ENCODE measurements at places on chromosomes 3 and 15.
A peak's percentile ranks its signal among the peaks of the same experiment; 100 is the strongest.

DNA sequence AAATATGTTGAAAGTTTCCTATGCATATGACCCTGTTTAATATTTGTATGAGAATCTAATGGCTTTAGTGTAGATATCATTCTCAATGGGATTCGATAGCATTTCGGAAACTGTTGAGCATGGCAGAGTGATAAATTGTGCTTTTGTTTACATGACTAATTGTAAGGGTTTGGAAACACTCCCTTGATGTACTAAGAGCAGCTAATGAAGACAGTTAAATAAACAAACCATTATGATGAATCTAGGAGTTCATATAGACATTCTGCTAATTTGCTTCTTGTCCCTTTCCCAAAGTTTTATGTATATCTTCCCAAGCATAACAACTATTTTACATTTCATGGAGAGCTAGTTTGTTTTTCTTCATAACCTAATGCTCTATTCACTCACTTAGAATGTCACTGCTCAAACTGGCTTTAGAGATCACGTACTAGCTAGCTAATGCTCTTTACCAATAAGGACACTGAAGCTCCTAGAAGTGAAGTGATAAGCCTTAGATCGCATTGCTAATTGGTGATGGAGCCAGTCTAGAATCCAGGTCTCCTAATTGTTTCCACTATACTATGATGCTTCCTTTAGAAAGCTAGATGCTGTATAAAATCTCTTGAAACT lies 140.8 kb downstream of the TP63 start:
- no peak for DNase-seq

DNA sequence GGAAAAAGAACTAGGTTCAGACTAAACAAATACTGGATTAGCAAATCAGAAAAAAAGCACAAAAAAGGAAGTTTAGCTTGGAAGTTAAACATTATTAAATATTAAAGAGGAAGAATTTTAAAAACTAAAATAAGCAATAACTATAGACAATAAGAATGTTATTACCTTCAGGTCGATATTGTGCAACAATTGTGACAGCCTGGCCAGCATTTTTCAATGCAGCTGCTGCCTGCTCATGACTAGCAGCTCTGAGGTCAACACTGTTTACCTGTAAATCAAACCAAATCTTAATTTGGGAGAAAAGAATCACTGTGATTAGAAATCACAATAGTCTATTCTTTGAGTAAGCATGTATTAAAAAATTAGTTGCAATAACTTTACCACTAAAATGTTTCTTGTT lies 75.1 kb upstream of the MELTF start:
- DNase-seq = no peak

DNA sequence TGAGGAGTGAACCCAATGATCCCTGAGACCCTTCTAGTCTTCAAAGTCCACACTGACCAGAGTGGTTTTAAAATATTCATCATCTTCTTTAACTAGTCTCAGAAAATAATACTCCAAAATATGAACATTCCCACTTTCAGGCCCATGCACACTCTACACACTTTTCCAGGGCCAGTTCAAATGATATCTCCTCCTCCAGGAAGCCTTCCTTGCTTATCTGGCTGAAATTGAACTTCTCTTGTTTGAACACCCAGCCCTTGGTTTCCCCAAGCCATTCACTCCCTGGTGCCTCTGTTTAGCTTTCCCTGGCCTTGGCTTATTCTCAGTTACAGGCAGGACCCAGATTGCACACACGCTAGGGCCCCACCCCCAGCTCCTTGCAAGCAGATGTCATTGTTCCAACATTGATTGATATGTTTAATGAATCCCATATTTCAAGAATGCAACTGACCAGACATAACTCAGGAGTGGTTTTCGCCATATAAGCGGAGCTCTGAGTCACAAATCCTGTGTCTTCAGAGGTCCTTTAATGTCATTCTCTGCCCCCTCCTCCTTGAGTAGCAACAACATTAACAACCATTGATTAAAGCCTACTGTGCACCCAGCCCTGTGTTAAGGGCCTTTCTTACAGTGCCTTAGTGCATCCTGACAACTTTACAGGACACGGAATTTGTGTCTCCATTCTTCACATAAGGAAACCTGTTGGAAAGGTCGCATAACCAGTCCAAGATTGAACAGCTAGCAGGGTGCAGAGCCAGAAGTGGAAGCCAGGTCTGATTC lies 2.1 kb downstream of the ITGA11 start:
- DNase-seq = no peak

DNA sequence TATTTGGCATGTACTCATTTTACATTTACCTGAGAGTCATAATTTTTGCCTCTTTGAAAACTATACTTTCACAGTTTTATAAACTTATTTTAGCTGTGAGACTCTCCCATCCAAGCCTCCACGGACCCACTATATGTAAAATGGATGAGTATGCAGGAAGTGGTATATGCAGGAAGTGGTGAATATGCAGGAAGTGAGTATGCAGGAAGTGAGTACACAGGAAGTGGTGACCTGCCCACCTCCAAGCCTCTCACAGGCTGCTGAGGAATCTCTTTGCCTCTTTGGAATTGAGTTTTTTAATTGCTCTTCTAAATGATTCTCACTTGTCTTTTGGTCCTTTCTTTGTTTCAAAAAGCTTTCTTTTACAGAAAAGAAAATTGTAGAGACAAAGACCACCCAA lies 85.2 kb downstream of the KBTBD8 start:
- no peak for DNase-seq

DNA sequence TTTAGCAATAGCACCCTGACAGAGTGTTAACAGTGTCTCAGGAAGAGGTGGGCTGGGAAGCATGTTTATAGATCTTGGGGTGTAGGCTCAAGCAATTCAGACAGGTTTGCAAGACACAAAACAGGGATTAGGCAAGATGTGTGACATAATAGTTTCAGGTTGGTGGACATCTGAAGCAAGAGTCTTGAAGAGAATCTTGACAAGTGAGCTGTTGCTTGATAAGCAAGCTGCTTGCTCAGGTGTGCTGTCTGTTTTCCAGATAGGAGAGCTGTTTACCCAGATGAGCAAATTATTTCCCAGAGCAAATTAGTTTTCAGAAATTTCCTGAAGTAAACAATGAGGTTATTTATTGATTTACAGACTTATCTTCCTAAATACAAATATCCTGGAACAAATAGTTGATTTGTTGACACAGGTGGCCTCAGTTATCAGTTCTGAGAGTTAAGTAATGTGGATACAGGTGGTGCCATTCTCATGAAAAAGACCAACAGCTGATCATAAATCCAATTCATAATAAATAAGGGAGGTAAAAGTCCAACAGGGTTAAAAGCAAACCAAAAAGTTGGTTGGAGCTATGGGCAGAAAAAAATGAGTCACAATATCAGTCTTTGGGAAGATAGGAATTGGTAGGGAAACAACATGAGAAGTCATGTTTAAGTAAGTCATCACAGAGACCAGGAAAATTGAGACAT lies 437.3 kb downstream of the TBL1XR1 start:
- DNase-seq = no peak

GRCh38 chr15:74408815-74409214 lies 24.9 kb downstream of the SEMA7A start:
- DNase-seq = no peak

- no peak for DNase-seq
Observed at GRCh38 chr15:26883466-26883865, 16.6 kb downstream of the GABRA5 start.

DNA sequence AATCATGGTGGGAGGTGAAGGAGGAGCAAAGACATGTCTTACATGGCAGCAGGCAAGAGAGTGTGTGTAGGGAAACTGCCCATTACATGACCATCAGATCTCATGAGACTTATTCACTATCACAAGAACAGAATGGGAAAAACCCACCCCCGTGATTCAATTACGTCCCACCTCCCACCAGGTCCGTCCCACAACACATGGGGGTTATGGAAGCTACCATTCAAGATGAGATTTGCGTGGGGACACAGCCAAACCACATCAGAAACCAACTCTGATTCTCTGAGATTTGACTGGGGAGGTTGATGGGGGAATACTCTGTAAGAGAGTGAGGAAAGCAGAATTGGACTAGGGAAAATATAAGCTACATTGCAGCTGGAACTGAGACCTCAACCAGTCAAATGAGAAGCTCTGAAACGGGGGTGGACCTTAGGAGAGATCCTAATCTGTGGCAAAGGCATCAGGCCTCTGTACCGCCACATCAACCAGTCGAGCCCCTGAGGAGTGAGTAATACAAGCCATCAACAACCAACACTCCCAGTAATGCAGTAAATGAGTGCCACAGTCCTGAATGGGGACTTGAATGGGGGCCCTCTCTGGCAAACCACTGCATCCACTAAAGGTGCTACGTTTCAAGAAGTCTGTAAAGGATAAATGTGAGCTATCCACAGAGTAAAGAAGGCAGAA lies 207.9 kb upstream of the GADL1 start:
- DNase-seq = no peak

- no peak for DNase-seq
Observed at GRCh38 chr15:83610901-83611685, 42.8 kb upstream of the ADAMTSL3 start.

- no peak for DNase-seq
Observed at GRCh38 chr15:99604865-99605264, 39.1 kb downstream of the MEF2A start.

DNA sequence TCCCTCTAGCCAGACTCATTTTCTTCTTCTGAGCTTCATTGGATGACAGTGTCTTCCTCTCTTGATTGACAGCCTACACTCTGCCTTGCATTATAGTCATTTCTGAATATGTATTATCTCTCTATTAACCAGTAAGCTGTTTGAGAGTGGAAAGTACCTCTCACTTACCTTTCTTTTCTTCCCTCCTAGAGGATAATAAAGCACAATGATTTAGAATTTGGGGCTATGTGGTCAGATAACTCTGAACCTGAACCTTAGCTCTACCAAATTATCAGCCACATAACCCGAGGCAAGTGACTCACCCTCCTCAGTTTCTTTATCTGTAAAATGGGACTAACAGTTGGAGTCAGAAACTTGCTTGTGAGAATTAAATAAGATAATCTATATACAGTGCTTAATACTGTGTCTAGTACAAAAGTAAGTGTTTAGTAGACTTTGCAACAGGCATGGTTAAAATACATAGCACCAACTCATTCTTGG lies 331.8 kb upstream of the TBL1XR1 start:
- DNase-seq = no peak

DNA sequence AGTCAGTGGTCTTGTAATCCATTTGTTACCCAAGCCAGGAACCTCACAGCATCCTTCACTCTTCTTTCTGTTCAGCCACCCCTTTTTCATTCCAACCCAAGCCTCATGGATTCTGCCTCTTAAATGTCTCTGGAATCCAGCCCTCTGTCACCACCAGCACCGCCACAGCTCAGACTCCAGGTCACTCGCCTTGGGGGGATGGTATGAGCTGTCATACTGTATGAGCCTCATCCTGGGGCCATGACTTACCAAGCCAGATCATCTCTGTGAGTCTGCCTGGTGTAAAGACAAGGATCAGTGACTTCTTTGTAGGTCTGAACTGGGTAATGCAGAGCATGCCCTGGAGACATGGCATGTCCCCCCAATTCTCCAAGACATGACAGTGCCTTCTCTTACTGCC lies 79.6 kb downstream of the PGPEP1L start:
- DNase-seq = no peak

DNA sequence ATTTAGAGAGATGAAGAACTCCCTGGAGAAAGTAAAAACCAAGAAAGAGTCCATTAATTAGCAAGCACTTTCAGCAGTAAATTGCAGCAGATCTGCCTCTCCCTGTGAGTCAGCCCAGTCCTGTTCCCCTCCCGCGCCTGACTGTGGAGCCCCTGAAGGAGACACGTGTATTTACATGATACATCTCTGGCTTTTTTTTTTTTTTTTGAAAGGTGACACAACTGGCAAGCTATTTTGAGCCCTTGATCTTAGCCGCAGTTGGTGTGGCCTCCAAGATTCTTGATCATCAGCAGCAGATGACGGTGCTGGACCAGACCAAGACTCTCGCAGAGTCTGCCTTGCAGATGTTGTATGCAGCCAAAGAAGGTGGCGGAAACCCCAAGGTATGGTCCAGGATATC lies 271.8 kb upstream of the TPM1 start:
- DNase-seq = peak; percentile 91

GRCh38 chr3:95311272-95311671 lies 1248.4 kb downstream of the NSUN3 start:
- DNase-seq = no peak

DNA sequence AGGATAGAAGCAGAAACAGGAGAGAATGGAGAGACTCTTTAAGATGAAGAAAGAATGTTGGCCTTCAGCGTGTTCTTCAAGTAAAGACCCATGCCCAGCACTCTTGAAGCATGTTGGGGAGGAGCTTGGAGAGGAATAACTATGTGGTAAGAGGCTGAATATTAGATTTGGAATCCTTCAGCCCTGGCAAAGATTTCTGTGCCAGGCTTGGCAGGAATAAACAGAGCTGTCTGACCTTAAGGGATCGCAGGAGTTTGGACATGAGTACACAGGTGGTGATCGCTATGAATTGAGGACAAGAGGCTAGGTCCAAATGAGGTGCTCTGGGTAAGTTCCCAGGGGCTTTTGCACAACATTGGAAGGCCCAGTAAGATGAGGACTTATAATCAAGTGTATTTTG lies 132.6 kb upstream of the TBL1XR1 start:
- no peak for DNase-seq

DNA sequence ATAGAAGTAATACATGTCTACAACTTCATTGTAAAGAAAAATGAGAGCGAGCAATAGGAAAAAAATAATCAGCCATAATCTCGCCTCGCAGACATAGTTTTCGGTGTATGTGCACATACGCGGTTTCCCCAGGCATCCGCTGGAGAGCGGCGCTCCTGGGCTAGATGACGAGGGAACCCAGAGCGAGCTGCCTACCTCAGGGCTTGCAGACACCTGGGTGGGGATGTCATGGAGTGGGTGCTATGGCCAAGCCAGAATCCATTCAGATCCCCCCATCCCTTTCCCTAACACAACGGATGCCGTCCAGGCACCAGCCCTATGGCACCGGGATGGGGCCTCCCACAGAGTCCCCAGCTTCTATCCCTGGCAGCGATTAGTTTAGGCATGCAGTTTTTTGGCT lies 4.5 kb upstream of the CFAP100 start:
- DNase-seq = no peak

- peak; percentile 33 for DNase-seq
Observed at GRCh38 chr3:134092208-134092701, 62.5 kb upstream of the SLCO2A1 start.

DNA sequence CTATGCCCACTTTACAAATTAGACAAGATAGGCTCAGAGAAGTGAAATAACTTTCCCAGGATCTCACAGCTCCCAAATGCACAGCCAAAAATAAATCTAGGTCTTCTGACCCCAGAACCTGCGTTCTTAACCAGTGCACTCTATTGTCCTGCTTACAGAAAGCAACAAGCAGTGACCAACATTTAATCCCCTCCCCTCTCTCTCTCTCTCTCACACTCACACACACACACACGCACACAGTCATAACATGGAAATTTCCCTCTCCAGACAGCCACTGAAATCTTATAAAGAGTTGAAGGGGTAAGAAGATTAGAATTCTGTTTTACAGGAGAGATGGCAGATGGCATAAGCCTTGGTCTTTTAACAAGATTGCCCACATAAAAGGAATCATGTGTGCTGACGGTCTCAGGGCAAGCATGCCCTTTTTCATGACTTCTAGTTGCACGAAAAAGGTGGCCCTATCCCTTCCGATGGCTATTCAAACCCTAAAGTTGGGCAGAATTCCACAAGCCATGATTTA lies 29.4 kb downstream of the EOGT start:
- DNase-seq = no peak

GRCh38 chr3:171480526-171480925 lies 20.3 kb upstream of the TNIK start:
- DNase-seq = no peak

Data from Daoy (cell line).